ENCODE measurements at places on chromosomes 7 and 10.

GRCh38 chr10:14566498-14566897, 208.2 kb downstream of the FAM107B start:
- no peak for DNase-seq

DNA sequence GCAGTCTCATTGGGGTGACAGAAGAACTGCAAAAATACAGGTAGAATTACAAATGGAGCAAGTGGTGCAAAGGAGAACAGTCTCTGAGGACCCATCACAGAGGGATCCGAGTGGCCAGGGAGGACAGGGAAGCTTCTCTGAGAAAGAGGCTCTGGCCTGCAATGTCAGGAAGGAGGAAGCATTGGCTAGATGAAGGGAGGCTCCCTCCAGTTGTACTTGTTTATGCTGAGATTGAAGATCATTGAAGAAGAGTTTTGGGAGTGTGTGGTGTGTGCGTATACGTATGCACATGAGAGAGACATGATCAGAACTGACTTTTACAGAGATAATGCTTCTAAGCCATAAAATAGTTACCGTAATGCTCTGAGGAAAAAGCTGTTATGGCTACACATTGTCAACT, 274.7 kb upstream of the FZD8 start:
- no peak for DNase-seq

DNA sequence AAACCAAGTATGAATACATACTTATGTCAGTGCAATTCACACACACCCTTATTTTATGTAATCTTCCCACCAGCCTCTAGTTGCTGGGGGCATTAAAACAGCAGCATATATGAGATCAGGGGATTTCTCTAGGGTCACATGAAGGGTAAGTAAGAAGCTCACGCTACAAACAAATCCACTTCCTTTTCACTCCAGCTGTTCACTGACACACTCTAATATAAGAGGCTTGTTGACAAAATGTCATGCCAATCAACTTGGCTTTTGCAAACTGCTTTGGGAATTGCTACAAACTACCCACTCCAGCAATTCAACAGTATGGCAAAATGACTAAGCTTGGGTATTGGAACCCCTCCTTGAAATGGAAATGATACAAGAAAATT, 10.3 kb downstream of the FAM3C start:
- no peak for DNase-seq

GRCh38 chr10:124450012-124450782, at the start of gene NKX1-2:
NKX1-2 (minus strand) TSS chr10:124450035; CDS start chr10:124449943, 92 bp downstream.
- no peak for DNase-seq

- DNase-seq: no peak
Observed at GRCh38 chr10:126058507-126058906, 162.1 kb downstream of the FANK1 start.

GRCh38 chr10:26573674-26574073, 123.8 kb upstream of the PDSS1 start:
- DNase-seq: no peak

DNA sequence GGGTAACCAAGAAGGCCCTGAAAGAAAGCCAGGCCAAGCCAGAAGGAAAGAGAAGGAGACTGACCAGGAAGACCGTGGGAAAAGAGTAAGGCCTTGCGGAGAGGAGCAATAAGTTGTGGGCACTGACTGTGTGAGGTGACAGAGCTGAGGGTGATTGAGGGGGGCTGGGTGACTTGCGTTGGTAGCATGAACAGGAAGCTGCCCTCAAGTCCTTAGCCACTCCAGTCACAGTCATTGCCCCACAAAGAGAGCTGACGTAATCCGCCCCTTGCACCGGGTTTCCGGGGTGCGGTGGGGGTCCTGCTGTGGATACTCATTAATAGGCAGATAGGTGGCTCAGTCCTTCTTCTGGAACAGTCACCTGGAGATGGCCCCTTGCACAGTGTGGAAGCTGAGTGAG, 16.1 kb upstream of the DMBT1 start:
- DNase-seq: no peak

DNA sequence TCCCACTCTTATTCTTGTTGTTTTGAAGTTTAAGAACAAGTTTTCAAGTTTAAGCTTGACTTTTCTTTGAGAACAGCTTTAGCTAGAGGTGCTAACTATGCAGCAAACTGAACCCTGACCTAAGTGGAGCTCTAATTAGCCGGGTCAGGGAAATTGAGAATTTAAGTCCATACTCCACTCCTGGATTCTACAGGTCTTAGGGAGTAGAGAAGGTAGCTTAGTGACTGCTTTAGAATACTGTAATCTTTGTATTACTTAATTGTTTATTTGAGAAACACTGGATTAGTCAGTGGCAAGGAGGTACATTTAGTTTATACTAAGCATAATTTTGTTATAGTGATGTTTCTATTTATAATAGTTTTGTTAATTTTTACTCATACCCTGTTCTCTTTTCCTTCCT, 74.6 kb upstream of the STRIP2 start:
- DNase-seq: no peak

- DNase-seq: no peak
Observed at GRCh38 chr10:132677473-132678227, 108.3 kb downstream of the NKX6-2 start.

GRCh38 chr7:99012722-99013121, 131.2 kb downstream of the SMURF1 start:
- no peak for DNase-seq

- DNase-seq: no peak
Observed at GRCh38 chr10:76523246-76523645, 1091.8 kb downstream of the LRMDA start.

All from activated naive CD4-positive, alpha-beta T cell treated with anti-CD3 and anti-CD28 coated beads, Interleukin-2, amount 50 U/mL, for 16 hours (primary cell).